ENCODE measurements at places on chromosomes 11 and 22.
A peak's percentile ranks its signal among the peaks of the same experiment; 100 is the strongest.

DNA sequence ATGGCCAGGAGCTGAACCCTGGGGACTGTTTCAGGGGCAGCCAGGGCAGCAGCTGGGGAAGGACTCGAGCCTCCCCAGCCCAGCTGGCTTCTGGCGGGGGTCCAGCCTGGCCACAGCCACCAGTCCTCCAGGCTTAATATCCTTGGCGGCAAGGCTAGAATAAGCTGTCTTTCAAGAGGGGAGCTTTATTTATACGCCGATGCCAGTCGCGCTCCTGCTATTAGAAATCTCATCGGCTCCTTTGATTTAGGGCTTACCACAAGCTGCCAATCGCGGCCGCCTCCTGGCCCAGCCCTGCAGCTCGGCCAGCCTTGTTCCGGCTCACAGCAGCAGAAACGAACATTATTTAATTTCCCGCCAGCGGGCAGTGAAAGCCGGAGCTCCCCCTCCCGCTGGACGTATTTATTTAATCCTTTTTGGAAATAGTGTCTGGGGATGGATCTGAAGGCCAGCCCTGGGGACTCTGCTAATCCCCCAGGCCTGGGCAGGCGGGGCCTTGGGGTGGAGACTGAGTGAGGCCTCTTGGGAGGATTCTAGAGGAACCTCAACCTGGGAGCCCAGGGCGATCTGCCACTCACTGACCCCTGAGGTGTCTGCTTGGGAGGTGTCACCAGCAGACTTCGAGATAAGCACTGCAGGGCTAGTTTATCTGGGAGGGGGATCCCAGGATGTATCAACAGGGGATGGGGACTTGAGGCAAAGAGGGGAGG is 363.1 kb downstream of the MN1 start:
- DNase-seq: no peak

GRCh38 chr22:22666307-22667091 is 22.1 kb downstream of the GGTLC2 start:
- no peak for DNase-seq

GRCh38 chr11:47399860-47400767 is 8.3 kb upstream of the SLC39A13 start:
- peak; percentile 66 for DNase-seq

DNA sequence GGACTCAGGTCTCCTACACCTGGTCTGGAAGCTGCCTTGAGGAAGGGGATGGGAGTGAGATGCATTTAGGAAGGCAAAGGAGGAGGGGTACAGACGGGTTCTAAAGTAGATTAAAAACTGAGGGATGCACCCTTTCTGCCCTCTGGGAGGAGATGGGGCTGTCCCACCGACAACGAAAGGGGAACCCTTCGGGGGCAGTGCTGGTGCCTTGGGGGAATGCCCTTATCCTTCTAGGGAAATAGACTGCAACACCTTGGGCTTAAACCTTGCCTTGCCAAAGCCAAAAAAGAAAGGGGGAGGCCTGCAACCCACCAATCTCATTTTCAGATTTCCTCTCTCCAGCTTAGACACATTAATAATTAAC is 89.8 kb downstream of the PLEKHA7 start:
- no peak for DNase-seq

GRCh38 chr11:48270621-48271020 is 7.0 kb downstream of the OR4X1 start:
- DNase-seq: no peak

DNA sequence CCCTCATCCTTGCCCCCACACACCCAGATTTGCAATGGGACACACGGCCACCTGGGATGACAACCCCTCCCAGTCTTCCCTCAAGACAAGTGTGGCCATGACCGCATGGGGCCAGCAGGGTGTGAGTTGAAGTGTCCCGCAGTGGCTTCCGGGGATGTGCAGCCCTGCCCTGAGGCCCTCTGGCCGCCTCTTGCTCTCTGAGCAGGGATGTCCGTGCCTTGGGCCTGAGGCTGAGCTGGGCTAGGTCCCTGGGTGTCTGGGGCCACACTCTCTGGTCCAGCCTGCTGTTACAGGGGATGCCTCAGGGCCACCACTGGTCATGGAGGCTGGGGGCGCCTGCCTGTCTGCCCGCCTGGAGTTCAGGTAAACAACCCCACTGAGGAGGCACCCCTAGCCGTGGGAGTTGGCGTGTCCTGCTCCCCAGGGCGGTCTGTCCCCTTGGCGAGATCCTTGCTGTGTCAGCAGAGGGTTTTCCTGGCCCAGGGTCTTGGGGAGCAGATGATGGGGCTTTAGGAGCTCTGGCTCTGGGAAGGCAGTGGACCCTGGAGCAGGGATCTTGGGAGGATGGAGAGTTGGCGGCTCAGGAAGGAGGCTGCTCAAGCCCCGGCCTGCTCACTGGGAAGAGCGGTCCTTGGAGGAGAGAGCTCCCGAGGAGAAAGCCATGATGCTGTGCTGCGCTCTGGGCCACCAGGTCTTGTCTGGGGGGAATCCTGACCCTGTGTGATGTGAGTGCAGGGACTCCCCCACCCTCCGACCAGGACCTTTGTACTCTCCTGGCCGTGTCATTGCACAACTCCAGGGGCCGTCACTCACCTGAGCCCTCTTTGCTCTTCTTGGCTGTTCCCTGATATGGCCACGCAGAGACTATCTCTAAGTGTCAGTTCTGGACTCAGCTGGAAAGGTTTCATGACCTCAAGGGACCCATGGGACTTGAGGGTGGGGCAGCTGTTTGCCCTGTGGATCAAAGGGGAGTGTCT is 67.9 kb downstream of the KCNQ1 start:
- no peak for DNase-seq

- no peak for DNase-seq
Measured at GRCh38 chr11:92725352-92725751, 244.1 kb upstream of the MTNR1B start.

DNA sequence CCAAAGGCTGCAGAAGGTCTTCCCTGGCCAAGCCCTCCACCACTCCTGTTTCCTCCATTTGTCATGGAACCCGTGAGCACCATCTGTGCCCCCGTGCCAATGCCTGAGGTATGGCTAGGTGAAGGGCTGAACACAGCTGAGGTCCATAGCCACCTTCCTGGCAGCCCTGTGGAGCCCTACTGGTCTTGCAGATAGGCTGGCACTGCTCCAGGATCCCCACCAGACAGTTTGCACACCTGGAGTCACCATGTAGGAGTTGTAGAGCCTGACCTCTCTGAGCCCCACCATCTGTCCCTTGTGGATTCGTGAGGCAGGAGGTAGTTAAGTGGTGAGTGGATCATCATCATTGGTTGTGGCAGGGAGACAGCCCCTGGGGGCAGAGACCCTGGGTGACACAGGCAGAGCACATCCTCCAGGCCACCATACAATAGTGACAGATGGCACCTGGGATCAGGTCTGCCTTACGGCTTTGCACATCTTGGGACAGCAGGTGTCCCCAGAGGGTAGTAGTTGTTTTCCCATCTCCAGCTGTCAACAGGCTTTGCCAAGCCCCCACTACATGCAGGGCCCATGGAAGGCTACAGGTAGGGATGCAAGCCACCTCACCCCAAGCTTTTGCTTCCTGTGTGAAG is 52.5 kb upstream of the SUSD2 start:
- DNase-seq: no peak

GRCh38 chr22:20536590-20537324 is 29.3 kb downstream of the MED15 start:
- DNase-seq: no peak

- DNase-seq: no peak
Measured at GRCh38 chr11:80196932-80197554, 756.2 kb upstream of the TENM4 start.

DNA sequence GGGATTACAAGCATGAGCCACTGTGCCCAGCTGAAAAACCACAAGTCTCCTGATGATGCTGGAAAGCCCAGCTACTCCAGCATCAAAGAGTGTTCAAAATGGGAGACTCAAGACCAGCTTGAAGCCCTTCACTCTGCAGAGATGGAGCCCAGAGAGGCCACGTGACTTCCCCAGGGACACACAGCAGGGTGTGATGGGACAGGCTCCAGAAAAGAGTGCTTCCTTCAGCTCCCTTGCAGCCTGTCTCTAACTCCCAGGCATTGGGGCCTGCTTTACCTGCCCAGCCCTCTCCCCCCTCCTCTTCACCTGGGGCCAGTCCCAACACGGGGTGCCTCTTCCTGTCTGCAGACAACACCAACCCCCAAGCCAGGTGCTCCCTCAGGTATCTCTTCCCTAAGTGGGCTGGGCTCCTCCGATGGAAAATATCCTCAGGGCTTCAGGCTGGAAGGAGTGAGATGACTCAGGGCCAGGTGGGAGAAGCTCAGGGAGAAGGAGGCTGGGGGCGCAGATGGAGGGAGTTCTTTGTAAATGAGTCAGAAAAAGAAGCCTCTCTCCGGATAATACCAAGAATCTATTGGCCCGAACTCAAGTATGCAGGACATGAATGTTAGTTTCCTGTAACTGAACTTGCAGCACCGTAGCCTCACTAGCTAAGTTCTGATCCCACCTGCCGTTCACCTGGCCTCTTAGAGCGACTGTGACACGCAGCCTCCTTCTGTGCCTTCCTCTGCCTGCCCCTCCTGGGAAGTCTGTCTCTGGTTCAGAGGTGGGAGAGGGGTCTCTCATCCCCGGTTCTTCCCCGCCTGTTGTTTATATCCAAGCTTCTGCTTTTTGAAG is 326.6 kb downstream of the MN1 start:
- DNase-seq: no peak

DNA sequence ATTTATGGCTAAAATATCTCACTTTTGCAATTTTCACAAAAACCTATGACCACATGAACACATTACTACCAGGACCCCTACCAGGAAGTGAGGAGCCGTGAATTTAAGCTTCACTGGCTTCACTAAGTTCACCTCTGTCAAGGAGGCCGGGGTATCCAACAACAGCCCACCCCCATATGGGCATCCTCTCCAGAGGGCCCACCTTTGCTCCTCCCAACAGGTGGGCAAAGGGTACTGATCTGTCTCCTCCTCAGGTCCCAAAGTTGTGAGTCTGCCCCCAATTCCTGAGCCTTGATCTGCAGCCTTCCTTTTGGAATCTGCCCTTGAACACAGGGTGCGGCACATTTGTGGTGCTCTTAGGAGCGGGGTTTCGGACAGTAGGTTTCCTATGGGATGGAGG is 66.9 kb downstream of the OTOG start:
- no peak for DNase-seq

DNA sequence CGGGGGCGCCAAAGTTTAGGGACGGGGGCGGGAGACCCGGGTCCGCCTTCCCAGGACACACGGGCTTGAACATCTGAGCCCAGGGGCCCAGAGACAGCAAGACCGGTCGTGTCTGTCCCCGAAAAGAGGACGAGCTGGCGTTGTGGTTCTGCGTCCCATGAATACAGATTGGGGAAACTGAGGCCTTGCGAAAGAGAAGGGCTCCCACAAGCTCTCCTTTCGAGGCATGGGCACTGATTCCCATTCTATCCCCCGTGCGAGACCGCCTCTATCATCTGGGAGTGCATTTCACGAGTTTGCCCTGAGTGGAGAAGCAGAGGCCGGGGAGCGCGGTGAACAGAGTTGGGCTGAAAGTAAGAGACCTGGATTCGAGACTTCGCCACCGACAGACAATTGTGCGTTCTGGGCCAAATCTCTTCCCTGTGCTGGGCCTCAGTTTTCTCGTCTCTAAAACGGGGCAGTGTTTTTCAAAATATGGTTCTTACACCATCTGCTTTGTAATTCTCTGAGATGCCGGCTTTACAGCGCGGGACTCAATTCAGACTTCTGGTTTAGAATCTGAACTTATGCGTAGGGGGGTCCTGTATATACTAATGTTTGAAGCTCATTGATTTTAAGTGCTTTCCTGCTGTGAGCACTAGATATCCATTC is 471 bp downstream of the RNF185 start:
- DNase-seq: no peak

DNA sequence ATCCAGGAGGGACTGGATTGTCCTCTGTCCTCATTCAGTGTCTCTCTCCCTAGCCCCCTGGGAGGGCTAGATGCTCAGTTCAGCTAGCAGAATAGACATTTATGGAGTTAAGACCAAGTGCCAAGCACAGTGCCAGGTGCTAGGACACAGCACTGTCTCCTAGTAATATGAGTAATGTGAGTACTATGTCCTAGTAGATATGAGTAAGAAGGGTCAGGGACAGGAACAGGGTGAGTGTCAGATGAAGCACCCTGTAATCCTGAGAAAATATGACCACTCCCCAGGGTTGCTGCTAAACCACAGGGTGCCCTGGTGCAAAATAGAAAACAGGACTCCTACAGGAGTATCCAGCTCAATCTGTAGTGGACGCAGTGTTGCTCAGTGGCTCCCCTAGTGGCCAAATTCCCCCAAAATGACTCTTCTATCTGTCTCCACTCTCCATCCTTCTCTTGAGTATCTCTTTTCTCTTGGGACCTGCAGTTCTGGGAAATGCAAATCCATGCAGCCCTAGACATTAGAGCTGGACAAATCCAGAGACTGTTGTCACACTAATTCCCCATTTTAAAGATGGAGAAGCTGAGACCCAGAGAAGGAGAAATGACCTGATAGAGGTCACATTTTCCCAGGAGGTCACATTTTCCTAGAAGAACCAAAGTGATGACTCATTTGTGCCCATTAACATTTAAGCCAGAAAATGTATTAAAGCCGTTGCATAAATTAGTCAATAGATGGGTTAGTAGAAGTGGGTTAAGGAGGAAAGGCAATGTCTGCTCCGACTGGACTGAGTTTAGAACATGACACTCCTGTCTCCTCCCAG is 214.3 kb downstream of the NXPE2 start:
- DNase-seq: no peak

GRCh38 chr11:84780689-84781293 is 846.4 kb downstream of the DLG2 start:
- DNase-seq: no peak

DNA sequence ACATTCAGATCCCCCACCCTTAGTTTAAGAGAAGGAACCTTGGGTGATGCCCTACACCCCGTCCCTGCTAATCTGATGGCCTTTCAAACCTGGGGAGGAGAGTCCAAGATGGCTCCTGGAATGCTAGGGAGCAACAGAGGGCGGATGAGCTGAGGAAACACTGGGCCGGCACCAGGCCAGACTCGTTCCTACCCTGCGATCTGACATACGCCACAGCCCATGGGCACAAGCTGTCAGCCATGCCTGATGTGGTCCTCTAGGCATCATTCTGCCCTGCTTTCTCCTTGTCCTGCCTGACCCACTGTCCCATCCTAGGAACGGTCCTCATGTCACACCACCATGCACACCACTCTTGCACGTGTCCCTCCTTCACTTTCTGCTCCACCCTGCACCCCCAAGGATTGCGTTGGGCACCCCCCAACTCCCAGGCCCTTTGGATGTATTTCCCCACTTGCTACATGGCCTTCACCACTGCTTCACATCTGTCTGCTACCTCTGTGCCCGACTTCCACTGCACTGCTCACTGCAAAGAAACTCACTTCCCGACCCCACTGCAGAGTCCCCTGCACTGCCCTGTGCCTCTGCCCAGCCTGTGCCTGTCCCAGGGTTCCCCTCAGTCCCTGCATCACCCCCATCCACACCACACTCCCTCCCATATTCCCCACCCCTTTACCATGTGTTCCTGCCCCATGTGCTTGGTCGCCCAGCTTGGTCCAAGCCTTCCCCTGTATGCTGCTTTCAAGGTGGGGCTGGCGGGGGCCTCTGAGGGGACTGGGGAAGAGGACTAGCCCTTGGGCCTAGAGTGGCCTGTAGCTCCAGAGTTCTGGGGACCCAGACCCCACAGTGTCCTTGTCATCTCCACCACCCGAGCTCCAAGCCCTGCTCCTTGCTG is 29.2 kb downstream of the USP35 start:
- no peak for DNase-seq
